ENCODE measurements at places on chromosomes 1 and 21.

DNA sequence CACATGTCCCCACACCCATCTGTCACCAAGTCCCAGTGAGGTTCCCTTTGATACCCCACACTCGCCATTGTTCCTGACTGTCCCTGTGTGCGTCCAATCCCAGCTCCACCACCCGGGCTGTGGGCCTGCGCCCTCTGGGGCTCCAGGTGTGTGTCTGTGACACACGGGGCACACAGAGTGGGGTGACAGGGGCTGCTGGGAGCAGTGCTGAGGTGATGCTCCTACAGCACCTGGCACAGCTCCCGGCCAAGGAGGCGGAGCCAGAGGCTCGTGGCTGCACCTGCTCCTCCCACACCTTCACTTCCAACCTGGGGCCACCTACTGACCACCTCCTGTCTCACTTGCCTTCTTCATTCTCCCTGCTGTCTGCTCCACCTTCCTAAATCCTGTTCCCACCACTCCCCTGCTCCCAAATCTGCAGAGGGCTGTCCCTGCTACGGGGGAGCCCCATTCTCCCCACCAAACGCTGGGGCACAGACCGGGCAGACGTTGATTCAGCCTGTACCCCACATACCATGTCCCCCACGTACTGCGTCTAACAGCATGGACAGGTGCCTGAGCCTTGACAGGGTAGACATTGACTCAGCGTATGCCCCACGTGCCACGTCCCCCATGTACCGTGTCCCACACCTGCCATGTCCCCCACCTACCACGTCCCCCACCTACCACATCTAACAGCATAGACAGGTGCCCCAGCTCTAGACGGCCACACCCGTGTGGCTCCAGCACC lies 16.4 kb downstream of the WDR4 start:
- DNase-seq: no peak

- DNase-seq: no peak
Measured at GRCh38 chr1:11027316-11027715, 14.9 kb downstream of the TARDBP start.

DNA sequence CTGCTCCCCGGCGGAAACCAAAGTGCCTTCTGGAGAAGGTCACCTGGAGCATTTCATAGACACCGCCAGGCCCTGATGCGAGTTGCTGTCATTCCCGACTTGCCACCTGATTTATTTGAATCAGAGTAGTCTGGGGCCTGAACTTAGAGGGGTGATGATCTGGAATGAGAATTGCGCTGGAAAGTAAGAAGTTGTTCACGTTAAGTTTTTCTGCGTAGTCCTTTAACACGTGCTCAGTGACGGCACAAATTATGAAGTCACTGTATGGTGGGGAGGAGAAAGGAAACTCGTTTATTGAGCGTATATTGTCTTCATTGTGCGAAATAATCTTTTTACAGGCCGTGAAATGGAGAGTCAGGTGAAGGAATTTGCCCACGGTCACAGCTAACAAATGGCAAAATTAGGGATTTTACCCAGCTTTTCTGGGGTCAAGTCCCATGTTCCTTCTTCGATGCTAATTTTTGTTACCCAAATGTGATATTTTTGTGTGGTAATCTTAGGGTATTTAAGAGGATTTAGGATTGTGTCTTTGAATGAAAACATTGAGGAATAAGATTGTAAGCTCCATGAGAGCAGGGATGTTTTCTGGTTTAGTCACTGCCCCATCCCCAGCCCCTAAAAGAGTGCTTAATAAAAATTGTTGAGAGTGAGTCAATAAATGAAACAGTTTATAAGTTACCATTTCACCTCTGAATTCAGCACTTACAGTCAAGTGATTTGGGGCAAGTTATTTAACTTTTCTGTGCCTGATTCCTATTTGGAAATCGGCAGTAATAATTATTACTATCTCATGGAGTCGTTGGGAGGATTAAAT lies 46.4 kb upstream of the NBL1 start:
- DNase-seq: peak; percentile 61

DNA sequence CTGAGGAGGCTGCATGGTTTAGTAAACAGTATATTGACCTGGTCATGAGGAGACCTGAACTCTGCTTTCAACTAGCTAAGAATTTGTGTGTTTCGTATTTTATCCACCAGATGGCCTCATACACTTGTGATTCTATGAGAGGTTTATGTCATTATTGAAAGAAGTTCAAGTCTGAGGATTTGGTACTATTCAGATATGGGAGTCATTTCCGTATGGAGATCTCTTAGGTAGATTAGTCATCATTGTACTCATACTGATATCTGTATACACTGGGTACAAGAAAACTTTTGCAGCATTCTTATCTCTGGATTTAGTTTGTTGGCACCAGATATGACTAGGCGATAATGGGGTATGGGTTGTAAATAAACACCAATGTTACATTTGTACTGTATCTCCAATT lies 26.6 kb downstream of the ATF6 start:
- peak; percentile 65 for DNase-seq

- DNase-seq: no peak
Measured at GRCh38 chr1:41499591-41499990, 15.1 kb upstream of the EDN2 start.

DNA sequence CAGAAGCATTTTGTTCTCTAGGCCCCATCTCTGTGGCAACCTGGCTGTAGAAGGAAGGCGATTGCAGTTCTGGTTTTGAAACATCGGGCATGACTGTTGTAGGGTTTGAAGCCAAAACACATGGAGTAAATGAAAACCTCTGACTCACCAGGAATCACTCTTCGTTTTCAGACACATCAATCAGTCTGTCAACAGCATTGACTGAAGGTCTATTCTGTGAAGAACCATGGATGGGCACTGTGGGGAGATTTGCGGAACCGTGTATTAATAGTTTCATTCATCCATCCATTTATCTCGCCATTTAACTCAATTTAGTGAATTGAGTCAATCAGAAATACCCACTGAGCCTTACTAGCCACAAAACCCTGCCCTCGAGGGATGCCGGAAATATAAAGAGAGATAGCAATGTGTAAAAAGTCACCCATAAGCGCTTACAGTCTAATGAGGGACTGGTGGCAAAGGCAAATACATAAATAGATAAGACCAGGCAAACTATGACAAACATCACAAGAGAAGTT lies 364.6 kb upstream of the PROX1 start:
- no peak for DNase-seq

- no peak for DNase-seq
Measured at GRCh38 chr21:42627527-42628289, 25.7 kb upstream of the PDE9A start.

DNA sequence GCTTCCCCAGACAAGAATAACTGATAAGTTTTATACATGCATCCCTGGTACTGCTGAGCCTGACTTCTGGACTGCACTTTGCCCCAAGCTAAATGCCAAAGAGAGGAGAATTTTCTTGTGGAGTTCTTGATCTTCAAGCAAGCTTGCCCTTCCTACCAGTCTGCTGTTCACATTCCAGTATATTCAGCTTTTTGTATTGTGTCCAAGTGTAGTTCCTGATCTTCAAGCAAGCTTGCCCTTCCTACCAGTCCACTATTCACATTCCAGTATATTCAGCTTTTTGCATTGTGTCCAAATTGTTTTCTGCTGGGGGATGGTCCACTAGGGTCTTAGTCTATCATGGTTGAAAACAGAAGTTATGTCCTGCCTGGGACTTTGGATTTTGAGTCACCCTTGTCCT lies 894 bp upstream of the TSEN15 start:
- DNase-seq: no peak

DNA sequence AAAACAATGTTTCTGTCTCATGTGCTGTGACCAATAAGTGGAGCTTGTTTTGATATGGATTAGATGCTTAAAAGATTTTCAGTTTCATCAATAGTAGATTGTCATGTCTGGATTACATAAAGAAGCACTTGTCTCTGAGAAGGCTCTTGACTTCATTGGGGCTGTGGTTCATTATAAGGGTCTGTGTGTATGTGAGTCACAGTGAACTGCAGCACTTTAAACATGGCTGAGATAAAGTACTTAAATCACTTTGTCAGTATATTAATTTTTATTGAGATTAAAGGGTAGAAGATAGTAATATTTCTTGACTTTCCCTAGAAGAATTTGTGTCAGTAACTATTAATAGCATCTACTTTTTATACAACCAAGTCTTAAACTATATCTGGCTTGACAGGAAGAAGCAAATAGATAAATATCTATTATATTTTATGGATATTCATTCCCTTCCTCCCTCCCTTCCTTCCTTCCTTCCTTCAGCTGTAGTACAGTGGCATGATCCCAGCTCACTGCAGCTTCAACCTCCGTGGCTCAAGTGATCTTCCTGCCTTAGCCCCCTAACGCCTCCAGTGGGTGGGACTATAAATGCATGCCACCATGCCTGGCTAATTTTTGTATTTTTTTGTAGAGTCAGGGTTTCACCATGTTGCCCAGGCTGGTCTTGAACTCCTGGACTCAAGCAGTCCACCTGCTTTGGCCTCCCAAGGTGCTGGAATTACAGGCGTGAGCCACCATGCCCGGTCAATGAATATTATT lies 48.8 kb downstream of the ZFYVE9 start:
- DNase-seq: peak; percentile 16

DNA sequence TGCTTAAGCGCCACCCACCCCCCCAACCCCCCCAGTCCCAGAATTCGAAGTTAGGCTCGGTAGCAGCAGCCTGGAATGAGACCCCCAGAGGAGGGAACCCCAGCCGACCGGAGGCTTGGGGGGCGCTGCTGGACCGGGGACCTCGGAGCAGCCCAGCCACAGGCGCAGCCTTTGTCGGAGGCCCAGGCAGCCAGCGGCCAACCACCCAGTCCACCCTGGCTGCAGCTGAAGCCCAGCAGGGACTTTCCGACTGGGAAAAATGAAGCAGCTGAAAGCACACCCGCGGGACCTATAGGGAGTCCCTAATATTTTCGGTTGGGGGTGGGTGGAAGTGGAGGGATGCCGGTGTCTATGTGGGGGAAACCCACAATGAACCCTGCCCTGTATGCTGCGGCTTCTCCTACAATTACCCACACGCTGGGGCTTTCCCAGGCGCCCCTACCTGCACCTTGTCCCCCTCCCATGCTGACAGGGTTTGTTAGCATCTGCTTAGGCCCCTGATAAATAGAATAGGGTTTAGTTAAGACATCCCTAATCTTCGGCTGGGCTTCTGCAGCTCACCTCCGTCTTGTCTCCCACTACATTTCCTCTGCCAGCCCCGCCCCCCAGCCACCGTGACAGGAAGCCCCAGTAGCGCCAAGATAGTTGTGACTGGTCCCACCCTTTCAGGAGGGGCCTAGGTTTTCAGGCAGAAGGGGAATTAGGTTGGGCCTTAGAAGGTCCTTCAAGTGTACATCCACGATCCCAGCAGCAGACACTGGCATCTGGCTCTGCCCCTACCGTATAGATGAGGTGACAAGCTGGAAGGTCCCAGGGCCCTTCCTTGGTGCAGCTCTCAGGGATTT lies 838 bp downstream of the CCDC28B start:
- DNase-seq: peak; percentile 80

GRCh38 chr1:76269155-76269554 lies 194.6 kb downstream of the ST6GALNAC3 start:
- DNase-seq: peak; percentile 48

DNA sequence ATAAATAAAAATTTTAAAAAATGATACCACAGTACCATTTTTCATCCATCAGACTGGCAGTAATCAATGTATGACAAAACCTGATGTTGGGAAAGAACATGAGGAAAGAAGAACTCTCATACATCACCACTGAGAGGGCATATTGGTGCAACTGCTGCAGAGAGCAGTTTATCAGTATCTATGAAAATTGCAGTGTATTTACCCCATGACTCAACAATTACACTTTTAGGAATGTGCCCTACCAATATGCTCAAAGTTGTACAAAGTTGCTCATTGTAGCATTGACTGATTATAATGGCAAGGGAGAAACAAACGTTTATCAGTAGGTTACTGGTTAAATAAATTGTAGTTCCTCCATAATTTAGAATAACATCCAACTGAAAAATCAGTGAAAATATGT lies 36.7 kb downstream of the CATSPERE start:
- no peak for DNase-seq
